Stimulated activated CD4-positive, alpha-beta T cell treated with anti-CD3 and anti-CD28 coated beads, Interleukin-1b, Interleukin-23, amount 100 ng/mL, for 1 hour (primary cell): ENCODE measurements at places on chromosomes 3 and 15.

GRCh38 chr3:64806668-64807605 is 119.1 kb upstream of the ADAMTS9 start:
- no peak for DNase-seq

GRCh38 chr3:13080591-13080990 is 7.4 kb upstream of the IQSEC1 start:
- no peak for DNase-seq

DNA sequence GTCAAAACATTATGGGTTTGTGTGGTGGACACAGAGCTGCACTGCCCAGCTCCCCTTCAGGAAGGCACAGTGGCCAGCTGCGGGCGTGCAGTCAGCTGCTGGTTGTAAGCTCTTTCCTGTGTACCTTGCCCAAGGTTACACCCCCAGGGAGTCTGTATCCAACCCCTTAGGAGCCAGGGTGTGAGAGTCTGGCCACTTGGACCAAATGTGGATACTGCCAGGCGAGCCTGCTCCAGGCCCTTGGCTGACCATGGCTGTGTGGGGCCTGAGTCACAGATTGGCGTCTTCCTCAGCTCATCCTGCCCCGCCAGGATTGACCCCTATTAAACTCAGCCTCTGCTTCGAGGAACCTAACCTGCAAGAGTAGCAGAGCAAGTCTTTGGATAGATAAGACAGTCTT is 56.9 kb downstream of the ABHD5 start:
- DNase-seq: no peak

GRCh38 chr3:113138839-113139743 is 72.3 kb upstream of the BOC start:
- no peak for DNase-seq

- DNase-seq: no peak
Measured at GRCh38 chr3:112143251-112143650, 10.2 kb upstream of the GCSAM start.

DNA sequence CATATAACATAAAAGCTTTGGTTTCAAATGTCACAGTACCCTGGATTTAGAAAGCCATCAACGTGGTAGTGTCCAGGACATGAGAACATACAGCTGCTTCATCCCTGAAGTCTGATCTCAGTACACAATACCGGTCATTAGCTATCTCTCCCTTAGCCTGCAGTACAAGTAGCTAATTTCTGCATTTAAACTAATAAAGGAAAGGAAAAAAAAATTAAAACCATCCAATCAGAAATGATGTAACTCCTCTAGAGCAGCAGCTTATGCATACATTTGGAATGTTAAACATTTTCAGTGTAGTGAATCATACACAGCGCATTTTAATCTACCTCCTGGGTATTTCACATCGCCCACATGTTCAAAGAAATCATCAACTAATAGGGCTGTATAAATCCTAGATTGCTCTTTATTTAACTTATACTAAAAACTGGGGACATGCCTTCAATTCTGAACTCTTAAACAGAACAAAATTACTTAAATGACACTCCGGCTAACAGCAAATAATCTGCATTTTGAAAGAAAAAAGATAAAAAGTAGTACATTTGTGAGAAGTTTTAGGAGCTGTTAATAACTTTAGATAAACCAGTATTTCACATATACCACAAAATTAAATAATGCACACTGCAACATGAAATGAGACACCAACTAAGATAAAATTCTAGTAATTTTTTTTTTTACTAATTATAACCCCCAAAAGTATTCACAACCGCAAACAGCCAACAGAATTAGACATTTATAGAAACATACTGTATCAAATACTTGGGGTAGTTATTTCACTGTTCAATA is 3.7 kb downstream of the IGF2BP2 start:
- no peak for DNase-seq

GRCh38 chr3:72114773-72115172 is 329.8 kb upstream of the PROK2 start:
- DNase-seq: no peak

GRCh38 chr15:68609629-68610028 is 30.8 kb downstream of the CORO2B start:
- DNase-seq: no peak

- DNase-seq: no peak
Measured at GRCh38 chr15:60993948-60994347, 235.2 kb downstream of the RORA start.

GRCh38 chr3:159929171-159930141 is 59.2 kb upstream of the IL12A start:
- no peak for DNase-seq

DNA sequence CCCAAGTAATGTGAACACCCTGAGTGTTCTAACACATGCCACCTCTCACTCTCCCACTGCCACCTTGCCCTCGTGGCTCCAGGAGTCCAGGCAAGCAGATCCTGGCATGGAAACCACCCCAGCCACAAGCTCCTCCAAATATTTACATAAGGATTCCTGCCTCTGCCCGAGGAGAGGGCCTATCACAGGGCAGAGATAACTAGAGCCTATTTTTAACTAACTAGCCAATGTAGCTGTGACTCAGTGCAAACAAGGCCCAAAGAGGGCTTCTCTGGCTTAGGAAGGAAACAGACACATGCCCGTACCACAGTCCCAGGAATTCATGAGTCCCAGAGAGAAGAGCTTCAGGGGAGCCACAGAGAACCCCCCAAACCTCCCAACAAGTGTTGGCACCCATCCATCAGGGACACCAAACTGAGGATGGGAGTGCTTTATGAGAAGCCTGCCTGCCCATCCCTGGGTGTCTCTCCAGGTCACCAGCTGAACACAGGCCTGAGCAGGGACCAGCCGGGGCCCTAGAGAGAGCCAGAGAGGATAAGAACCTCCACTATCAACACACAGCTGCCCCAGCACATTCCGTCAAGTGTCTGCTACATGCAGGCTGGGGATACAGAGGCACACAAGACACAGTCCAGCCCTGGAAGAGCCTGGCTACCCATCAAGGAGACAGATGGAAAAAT is 9.2 kb downstream of the FYCO1 start:
- DNase-seq: no peak

- DNase-seq: no peak
Measured at GRCh38 chr15:87416591-87417257, 839.8 kb downstream of the NTRK3 start.

- no peak for DNase-seq
Measured at GRCh38 chr3:107455621-107456020, 67.1 kb upstream of the BBX start.

DNA sequence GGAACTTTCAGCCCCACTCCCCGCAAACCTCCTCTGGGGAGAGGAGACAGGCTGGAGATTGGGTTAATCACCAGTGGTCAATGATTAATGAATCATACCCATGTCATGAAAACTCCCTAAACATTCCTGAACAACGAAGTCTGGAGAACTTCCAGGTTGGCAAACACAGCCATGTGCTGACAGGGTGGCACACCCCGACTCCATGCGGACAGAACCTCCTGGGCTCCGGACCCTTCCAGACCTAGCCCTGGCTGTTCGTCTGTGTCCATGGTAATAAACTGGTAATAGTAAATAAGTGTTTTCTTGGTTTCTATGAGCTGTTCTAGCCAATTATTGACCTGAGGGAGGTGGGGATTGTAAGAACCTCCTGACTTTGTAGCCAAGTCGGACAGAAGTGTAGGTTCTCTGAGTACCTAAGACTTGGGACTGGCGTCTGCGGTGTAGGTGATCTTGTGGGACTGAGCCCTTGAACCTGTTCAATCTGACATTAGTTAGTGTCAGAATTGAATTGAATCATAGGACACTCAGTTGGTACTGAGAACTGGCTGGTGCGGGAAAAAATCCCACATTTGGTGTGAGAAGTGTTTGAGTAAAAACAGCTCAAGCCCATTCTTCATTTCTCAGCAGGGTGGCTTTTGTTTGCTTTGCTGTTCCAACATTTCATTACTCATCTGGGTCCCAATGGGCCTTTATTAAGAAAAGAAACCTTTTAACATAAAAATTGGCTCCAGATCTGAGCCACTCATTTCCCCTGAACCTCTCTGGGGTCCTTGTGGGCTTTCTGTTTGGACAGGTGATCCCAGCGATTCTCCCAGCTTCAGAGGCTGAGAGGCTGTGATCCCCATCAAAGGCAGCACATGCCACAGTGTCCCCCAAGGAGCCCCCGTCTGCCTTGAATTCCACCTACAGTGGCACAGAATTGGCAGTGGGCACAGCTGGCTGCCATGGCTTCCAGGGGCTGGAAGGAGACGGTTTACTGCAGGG is 151.0 kb downstream of the TJP1 start:
- no peak for DNase-seq
